ENCODE measurements at places on chromosomes 3 and 15.

DNA sequence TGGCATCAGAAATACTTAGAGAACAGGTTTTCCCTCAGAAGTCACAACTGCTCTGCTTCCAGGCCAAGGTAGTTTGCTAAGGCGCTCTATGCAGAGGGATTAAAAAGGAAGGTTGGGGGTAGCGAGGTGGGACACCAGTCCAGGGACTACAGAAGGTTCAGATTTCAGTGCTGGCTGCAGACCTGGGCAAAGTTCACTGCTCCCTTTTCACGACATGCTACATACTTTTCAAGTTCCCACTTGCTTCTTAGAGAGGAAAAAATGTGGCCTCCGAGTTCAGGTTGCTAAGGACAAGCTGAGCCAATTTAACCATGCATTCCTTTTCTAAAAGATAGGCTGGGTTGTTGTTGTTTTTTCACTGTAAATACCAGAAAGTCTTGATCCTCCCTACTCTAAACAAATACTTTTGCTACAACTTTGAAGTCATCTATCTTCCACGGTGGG, 158.6 kb upstream of the NR2F2 start:
- DNase-seq: no peak

- peak; percentile 95 for DNase-seq
Observed at GRCh38 chr15:71294911-71295602, 179.8 kb downstream of the THSD4 start.

GRCh38 chr15:66702787-66703539, 927 bp downstream of the SMAD6 start:
- DNase-seq: no peak

DNA sequence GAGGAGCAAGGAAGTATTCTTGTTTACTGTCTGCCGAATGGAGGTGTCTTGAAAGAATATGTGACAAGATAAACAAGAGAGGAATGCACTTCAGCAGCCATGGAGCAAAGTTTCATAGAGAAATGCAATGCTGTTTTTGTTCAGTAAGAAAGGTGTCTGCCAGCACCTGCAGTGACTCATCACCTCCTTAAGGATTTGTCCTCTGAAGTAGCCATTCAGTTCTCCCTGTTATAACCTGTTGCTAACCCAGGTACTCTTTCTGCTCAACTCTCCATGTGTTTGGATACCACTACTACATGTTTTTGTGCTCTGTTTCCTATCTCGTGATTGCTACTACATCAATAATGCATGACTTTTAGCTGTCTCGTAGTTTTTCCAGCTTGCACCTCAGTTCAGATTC, 328.9 kb downstream of the CHL1 start:
- DNase-seq: no peak

- DNase-seq: peak; percentile 35
Observed at GRCh38 chr3:149967086-149967685, 3.5 kb downstream of the PFN2 start.

DNA sequence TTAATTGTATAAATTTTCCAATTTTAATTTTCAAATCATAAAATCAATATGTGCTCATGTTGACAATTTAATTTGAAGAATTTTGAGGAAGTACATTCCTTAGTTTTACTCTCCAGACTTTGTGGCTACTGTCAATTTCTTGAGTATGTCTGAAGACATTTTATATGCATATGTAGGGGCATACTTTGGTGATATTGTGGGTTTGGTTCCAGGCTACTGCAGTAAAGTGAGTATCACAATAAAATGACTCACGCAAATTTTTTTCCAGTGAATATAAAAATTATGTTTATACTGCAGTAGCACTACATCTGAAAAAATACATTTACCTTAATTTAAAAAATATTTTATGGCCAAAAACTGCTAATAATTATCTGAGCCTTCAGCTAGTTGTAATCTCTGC, 123.2 kb upstream of the PLCL2 start:
- DNase-seq: peak; percentile 34

DNA sequence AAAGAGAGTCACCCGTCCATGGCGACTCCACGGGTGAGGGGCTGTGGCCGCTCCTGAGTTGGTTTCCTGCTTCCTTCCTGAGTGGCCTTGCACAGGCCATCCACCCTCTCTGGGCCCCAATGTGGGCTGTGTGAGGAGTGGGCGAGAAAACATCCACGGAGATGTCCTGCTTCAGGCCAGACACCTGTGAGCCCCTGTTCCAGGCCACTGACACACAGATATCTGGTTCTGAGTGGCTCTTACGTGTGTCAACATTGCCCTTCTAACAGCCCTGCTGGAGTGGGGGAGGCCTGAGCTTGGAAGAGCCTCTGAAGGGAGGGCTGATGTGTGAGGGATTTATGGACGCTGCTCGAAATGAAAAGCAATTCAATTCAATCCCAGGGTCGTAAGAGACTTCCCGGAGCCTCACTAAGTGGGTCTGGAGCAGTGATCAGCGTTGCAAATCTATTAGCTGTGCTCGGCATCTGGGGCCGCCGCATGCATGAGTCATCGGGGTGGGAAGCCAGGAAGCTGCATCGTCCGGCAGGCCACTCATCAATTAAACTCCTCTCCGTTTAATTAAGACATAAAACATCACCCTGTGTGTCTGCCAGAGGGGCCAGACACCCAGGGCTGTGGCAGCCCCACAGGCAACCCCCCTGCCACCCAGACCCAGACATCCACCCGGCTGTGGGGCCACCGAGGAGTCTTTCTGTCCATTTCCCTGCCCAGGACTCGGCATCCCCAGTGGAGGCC, 20.0 kb upstream of the PRR23E start:
- DNase-seq: peak; percentile 90

DNA sequence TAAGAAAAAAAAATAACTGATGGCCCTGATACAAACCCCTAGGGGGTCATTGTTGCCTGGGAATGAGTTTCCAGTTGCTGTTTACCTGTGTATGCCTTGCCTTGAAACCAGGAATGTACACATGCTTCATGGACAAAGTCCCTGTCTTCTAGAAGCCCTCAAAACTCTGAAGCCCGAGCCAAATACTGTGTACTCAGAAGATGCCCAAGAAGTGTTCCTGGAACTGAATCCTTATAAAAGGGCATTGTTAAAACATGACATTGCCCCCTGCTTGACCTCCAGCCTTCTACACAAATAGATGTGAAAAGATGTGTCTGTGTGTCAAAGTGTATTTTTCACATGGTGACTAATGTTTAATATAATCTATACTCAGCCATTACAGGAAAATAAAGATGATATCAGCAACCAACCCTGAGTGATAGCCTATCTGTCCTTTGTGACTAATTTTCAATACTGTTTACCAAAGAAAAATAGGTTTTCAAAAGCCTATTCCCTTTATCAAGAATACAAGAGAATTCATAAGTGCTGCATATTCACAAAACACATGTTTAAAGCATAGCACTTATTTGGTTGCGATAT, 325.9 kb downstream of the MECOM start:
- DNase-seq: no peak

GRCh38 chr15:78090422-78091063, 1.8 kb upstream of the SH2D7 start:
- no peak for DNase-seq

DNA sequence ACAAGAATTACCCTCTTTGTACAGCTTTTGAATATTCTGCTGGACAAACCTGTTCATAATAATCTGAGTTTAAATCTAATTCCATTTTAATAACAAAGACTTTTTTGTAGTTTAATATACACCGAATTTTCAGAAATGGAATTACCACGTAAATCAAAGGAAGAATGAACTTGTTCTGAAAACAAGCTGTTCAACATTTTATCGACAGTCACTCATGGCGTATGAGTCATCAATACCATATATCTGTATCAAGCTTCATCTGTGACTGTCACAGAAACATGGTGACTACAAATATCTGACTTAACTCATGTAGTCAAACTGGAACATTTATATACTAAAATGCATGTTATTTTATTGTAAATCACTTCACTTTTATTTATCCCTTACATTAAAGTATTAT, 90.0 kb downstream of the EFL1 start:
- no peak for DNase-seq

- DNase-seq: no peak
Observed at GRCh38 chr15:86235667-86236066, 156.0 kb downstream of the AGBL1 start.

GRCh38 chr3:171498921-171499320, 38.7 kb upstream of the TNIK start:
- no peak for DNase-seq

Data from AG08395 (cell line).